ENCODE measurements at places on chromosomes 6 and 20.

DNA sequence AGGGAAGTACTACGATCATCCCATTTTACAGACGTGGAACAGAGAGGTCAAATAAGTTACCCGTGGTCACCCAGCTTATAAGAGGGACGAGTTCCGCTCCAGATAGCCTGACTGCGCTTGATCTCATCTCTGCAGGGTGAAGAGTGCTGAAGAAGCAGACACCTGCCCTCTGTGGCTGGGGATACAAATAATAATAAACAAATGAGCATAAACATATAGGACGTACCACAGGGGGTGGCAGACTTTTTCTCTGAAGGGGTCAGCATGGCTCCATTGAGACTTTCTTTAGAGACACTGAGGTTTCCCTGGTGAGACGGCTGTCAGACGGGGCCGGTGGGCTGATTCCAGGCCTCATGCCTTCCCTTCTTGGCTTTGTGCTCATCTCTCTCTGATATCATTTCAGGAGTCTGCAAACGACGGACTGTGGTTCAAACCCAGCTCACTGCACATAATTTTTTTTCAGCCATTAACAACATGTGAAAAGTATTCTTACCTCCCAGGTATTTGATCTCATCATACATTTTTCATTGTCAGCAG lies 47.1 kb downstream of the IRF4 start:
- DNase-seq = no peak

GRCh38 chr6:108174371-108175175 lies 8.8 kb downstream of the NR2E1 start:
- no peak for DNase-seq

- peak; percentile 53 for DNase-seq
These were observed 121.8 kb downstream of the COL9A1 start for GRCh38 chr6:70180901-70181599.

GRCh38 chr6:1895721-1896120 lies 286.0 kb downstream of the FOXC1 start:
- no peak for DNase-seq

GRCh38 chr6:44216677-44217331 lies at the start of gene MYMX:
Gene MYMX (plus strand): TSS chr6:44216926. CDS start chr6:44217472, 546 bp downstream.
- DNase-seq = no peak

DNA sequence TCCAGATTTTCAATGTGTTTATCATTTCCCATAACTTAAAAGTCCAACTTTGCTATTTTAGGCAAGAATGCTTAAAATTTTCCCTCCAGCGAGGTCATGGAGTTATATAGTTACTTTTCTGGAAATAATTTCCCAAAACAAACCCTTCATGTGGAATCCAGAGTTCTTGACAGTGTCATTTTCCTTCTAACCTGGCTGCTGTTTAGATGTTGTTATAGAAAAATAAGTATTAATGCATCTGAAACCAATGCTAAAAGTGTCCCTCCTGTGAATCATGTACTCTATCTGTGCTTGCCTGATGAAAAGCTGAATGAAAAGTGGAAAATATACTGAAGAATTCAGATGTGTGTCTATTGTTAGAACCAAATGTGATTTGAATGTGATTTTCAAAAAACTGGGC lies 245.3 kb upstream of the HSF2 start:
- no peak for DNase-seq

DNA sequence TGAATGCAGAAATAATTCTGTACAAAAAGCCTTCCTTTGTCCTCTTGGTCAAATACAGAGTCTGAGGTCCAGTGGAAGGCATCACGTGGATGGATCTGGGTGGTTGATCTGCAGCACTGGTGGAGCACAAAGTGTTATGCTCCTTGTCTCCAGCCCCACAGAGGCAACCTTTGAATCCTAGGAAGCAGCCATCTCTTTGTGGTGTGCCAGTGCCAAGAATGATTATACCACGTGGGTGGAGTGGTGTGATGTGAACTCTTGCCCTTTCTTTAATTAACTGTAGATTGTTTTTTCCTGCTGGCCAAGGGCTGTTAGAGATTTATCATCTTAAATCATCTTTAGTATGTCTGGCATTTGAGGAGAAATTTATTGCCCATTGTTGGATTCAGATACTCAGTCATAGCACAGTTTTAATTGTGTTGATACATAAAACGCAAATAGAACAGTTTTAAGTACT lies 31.1 kb downstream of the NCOA7 start:
- no peak for DNase-seq

DNA sequence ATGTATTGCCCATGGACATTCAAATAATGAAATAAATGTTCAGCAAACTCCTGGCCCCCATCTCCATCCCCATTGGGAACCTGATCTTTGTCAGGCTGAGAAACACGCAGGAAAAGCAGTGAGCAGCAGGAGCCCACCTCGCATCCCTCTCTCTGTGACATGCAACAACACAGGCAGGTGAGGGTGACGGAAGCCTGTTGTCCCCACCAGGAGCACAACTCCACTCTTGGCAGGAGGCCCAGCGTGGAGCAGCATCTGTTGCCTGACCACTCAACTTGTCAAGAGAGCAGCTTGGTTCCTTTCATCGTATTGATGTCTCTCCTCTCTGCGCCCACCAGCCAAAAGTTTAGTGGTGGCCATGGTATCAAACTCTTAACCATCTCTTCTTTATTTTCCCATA lies 586.9 kb upstream of the ARID1B start:
- DNase-seq = no peak

DNA sequence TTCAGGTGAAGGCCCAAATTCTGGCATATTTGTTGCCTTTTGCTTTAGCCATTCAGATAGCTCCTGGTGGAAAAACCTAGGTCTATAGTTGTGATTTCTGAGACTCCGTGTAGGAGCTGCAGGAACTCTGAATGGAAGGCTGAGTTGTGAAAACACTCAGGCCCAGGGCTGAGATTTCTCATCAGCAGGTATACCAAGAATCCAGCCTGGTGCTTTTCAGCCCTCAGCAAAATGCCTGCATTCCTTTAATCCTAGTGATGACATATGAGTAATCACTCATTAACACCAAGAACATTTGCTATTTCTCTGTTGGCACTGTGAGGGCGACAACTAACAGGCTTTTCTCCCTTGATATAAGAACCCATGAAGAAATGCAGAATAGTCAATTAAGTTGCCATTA lies 546.1 kb upstream of the MAN1A1 start:
- no peak for DNase-seq
